ENCODE measurements at places on chromosomes 11 and 22.

DNA sequence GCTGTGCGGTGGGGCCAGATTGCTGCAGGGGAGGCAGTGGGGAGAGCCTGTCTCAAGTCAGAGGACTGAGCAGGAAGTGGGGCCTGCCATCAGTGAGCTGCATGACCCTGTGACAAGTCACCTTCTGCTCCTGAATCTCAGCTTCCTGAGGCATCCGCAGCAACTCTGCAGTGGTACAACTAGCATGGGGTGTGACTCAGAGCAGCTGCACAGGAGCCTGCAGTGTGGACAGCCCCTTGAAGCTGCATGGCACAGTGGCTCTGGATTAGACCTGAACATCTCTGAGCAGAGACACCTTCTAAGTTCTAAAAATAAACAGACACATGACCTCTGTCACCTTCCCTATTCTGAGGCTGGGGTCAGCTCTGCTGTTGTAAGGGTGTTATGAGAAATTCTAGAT is 18.0 kb downstream of the FAM227A start:
- no peak for DNase-seq

GRCh38 chr11:3123761-3124733 is 41.1 kb downstream of the OSBPL5 start:
- no peak for DNase-seq

- no peak for DNase-seq
These were observed 24.7 kb downstream of the KCNE3 start for GRCh38 chr11:74442636-74443035.

DNA sequence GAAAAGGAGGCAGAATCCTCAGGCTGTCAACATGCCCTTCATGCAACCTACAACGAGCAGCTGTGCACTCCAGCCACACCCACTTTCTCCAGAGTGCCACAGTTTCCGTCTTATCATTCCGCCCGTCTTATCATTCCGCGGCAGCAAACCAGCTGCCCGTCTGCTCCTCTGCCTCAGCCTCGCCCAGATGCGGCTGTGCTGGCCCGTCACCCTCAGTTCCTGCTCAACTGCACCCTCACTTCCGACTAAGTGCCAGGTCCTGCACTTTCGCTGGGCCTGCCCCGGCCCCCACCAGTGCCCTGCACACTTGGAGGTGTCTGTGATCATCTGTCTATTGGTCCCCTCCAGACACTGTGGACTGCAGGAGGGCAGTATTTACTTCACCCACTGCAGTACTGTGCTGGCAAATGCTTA is 43.7 kb downstream of the MICAL3 start:
- no peak for DNase-seq

DNA sequence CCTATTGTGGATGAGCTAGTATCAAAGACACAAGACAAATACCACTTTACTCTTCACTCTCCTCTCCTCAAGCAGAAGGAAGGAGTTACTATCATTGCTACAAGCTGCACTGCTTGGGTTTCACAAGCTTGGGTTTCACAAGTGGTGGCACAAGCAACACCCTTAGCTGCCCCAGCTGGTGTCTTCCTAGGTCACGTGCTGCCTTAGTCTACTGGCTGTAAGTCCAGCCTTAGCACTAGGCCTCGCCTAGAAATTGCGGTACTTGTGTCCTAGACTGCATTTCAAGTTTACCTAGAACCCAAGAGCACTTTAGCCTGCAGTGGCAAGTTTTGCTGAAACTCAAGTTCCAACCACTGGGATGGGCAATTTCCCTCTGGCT is 86.6 kb downstream of the EHF start:
- DNase-seq = no peak

DNA sequence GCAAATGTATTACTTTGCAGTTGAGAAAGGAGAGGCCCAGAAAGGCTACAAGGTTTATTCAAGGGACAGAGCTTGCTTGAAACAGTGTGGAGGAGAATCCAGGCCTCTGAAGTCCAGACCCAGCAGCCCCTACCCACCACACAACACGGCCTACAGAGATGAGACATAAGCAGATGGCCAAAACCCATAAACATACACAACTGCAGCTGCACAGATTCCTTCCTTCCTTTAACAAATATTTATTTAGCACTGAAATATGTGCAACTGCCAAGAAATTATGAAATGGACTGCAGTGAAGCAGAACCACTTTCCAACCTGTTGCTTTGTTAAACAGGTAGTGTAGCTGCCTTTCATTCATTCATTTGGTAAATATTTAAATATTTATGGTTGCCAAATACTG is 122.3 kb downstream of the SPATA19 start:
- peak; percentile 72 for DNase-seq

DNA sequence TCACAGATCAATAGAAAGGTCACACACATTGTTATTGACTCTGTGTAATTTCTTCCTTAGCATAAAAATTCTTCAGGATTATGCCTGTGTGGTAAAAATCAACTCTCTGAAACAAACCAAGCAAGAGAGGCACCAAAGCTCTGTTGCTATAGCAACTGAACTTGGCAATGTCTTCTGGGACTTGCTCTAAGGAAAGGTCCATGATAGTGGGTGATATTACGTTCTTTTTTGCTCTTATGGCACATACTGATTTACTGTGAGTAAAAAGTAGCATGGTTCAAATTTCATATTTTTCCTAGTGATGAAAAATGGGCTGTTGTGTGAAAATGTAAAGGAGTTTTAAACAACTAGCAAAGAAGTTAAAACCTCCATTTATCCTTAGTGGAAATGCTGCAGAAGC is 66.4 kb downstream of the SVIP start:
- DNase-seq = no peak

GRCh38 chr22:32961497-32961896 is 96.7 kb downstream of the SYN3 start:
- no peak for DNase-seq

DNA sequence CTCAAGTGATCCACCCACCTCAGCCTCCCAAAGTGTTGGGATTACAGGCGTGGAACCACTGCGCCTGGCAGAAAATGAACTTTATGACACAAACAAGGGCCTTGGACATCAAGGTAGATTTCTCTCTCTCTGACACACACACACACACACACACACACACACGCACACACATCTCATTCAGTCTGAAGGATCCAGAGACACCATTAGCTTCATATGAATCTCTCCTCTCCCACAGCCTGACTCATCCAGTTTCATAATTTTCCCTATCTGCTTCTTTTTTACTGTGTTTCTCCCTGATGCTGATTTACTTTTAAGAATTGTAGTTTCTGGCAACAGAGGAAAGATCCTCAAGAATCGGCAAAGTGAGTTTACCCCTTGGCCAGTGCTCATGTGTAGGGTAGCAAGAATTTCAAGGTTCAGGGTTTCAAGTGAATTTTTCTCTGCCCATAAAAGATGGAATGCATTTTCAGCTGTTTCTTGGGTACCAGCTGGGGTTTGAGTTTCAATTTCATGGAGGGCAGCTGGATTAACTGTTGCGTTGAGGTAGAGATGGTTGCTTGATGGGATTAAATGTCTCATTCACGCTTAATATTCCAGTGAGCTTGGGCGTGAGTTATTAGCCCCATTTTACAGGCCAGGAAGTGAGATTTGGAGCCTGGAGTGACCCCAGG is 3.5 kb downstream of the MYO18B start:
- no peak for DNase-seq

DNA sequence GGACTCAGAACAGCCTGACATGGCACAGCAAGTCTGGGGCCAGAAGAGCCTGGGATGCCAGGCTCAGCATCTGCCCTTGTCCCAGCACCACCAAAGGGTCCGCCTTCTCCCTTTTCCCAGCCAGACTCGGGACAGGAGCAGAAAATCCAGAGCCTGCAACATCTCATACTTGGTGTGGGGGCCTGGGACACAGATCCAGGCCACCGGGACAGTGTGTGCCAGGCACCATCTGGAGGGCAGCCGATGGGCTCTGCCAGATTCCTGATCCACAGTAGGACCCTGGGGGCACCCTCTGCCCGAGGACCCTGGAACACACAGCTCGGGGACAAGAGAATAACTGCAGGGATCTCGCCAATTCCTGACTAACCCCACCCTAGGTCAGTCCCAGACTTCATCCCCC is 67.7 kb downstream of the PHF21B start:
- DNase-seq = no peak

- DNase-seq = no peak
These were observed 30.9 kb upstream of the FLI1 start for GRCh38 chr11:128662960-128663359.

- no peak for DNase-seq
These were observed 459.3 kb downstream of the OPCML start for GRCh38 chr11:133072858-133073582.

DNA sequence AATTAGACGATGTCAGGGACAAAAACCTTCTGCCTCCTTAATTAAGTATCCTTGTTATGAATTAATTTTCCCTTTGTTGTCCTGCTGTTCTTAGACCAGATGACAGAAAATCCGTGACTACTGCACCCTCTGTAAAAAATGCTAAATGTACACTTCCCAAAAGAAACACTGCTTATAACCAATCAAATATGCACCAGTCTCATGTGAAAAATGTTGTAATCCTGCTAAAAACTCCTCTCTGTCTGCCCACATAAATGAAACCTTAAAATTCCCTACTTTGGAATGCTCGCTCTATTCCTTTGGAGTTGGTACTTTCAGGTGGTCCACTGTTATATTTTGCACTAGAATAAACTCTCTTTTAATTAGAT is 366.8 kb upstream of the CCDC179 start:
- DNase-seq = no peak

- no peak for DNase-seq
These were observed 12.7 kb downstream of the BTG4 start for GRCh38 chr11:111499483-111499882.

GRCh38 chr22:41504397-41504796 is 35.5 kb downstream of the ACO2 start:
- DNase-seq = no peak

GRCh38 chr11:44602891-44603310 is 37.4 kb downstream of the CD82 start:
- DNase-seq = no peak

- DNase-seq = no peak
These were observed 363.6 kb downstream of the TTC28 start for GRCh38 chr22:28316014-28316413.

- no peak for DNase-seq
These were observed 10.9 kb upstream of the MFNG start for GRCh38 chr22:37497062-37497599.

DNA sequence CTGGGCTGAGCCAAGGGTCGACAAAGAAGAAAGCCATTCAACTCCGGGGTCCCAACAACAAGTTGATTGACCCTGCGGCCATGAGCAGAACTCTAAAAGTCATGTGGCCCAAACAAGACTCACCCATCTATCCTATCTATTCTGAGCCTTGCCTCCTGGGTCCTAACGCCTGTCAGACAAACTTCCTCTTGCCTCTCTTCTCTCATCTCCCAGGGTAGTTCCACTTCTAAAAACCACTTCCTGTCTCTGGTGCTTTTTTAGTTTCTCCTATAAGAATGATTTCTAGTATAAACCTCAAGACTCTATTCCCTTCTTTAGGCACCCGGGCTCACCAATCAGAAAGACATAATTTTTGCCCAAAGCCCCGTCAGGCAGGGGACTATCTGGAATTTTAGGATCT is 530.2 kb downstream of the DLG2 start:
- DNase-seq = no peak

- DNase-seq = no peak
These were observed at the start of gene KRTAP5-4 for GRCh38 chr11:1622086-1622485. Gene KRTAP5-4 (minus strand): TSS chr11:1622138. CDS start chr11:1622093, 45 bp downstream.

GRCh38 chr22:19038728-19039447 is 83.3 kb downstream of the DGCR2 start:
- DNase-seq = no peak

- no peak for DNase-seq
These were observed at the start of gene SLC22A8 for GRCh38 chr11:63015521-63016215. Gene SLC22A8 (minus strand): TSS chr11:63015841. CDS start chr11:63014958, 883 bp downstream.

GRCh38 chr11:124944565-124944964 is 8.7 kb upstream of the HEPACAM start:
- DNase-seq = no peak

- DNase-seq = no peak
These were observed 81.0 kb downstream of the PRR5L start for GRCh38 chr11:36376888-36377758.

DNA sequence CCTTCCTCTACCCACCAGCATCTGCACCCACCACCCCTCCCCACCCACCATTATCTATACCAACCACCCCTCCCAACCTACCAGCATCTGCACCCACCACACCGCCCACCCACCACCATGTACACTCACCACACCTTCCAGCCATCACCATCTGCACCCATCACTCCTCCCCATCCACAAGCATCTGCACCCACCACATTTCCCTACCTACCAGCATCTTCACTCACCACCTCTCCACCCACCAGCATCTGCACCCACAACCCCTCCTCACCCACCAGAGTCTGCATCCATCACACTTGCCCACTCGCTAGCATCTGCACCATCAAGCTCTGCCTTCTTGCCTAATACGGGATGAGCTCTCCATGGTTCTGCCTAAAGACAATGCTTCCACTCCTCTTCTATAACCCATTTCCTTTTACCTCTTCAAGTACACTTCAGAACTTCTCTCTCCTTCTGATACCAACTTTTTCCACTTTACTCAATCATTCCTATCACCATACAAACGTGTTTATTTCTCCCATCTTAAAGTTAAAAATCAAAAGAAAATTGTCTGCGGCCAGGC is 2.4 kb upstream of the FSHB start:
- DNase-seq = no peak

GRCh38 chr11:12246989-12247388 is 130.4 kb upstream of the PARVA start:
- no peak for DNase-seq

- DNase-seq = no peak
These were observed 9.0 kb upstream of the SPINDOC start for GRCh38 chr11:63804259-63804658.

DNA sequence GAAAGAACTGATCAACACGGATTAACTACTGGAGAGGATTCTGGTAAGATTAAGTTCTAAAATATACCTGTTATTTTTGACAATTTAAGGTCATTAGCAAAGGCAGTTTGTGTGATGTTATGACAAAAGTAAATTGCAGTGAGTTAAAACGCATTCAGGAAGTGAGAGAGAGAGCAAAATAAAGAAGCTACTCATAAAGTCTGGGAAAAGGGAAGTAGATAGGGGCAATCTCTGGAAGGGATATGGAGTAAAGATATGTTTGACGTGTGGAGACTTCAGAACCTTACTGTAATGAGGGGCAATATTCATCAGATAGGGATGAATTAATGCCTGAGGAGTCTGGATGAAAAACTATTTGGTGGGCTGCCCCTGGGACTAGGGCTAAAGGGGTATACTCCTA is 16.8 kb downstream of the OR56B4 start:
- DNase-seq = no peak

DNA sequence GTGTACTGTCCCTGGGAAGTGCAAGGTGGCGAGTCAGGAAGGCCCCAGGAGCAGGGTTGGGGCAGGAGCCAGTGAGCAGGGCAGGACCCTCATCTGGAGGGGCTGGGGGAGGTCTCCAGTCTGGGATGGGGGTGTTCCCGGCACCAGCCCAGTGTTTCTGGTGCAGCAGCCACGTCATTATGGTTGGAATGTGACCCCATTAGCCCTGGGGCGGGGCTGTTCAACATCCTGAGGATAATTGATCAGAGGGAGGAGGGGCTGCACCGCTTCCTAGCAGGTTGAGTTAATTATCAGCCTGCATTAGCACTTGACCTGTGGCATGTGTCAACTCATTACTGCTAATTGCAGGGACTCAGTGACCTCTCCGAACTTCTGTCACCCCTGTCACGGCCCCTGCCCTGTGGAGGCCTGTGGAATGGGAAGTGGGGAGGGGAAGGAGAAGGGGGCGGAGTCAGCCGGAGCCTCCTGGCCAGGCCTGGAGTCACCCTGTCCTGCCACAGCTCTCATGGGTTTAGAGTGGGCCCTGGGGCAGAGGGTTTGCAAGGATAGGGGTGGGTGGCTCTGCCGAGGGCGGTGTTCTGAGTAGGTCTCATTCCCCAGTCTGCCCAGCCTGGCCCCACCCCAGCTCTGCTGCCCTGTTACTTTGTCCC is 52.8 kb upstream of the CCDC188 start:
- no peak for DNase-seq

GRCh38 chr11:22657101-22657694 is 9.2 kb upstream of the GAS2 start:
- DNase-seq = no peak

Data from NCI-H774 (cell line).